Activated T-cell treated with anti-CD3 and anti-CD28 coated beads, Interleukin-2, amount 50 U/mL, for 72 hours (primary cell): ENCODE measurements at places on chromosomes 16 and 17.
A peak's percentile ranks its signal among the peaks of the same experiment; 100 is the strongest.

DNA sequence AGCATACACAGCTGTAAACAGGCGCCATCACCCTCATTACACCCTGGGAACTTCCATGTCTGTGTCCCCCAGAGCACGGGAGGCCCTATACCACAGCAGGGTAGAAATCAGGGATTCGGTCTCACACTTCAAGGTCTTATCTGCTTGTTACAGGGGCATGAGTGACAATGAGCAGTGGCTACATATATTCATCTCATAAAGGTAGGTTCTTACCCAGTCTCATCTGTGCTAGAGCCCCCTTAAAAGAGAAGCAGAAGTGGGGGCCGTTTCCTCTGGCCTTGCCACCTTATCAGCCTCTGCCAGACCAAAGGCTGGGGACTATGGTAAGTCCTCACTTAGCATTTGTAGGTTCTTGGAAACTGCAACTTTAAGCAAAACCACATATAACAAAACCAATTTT, 46.5 kb downstream of the IRX5 start:
- no peak for DNase-seq

GRCh38 chr16:59632276-59632855, 898.2 kb upstream of the GOT2 start:
- DNase-seq: no peak

DNA sequence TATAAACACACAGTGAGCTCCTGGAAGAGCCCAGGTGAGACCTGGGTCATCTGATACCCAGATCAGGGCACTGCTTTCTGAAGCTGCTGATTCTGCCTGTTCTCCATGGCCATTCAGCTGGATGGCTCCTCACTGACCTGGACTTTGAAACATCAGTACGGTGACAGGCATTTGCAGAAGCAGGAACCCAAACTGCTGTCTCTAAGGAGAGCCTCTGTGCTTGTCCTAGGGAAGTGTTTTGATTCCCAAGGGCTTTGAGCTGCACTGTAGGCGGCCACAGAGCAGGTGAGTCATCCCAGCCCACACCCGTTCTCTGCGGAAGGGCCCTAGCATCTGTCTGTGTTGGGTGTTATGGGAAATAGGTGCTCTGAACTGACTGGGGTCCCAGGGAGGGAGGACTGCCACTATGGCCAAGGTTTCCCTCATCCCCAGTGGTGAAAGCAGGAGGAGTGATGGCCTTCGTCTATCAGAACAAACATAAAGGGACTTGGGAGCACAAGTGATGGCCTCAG, 60.7 kb upstream of the ADCY9 start:
- DNase-seq: peak; percentile 9

DNA sequence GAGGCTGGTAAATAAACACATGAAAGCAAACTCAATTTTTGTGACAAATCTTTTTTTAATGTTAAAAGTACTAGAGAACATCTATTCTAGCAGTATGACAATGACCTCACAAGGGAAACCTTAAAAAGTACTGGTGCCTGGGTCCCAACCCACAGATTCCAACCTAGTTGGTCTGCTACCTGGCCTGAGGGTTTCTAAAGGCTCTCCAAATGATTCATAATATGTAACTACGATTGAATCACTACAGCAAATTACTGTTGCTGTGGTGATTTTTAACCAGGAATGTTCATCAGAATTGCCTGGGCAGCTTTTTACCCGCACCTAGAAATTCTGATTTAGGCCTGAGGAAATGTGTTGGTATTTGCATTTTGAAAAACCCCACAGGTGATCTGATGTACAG, 26.1 kb downstream of the CDR2 start:
- no peak for DNase-seq

DNA sequence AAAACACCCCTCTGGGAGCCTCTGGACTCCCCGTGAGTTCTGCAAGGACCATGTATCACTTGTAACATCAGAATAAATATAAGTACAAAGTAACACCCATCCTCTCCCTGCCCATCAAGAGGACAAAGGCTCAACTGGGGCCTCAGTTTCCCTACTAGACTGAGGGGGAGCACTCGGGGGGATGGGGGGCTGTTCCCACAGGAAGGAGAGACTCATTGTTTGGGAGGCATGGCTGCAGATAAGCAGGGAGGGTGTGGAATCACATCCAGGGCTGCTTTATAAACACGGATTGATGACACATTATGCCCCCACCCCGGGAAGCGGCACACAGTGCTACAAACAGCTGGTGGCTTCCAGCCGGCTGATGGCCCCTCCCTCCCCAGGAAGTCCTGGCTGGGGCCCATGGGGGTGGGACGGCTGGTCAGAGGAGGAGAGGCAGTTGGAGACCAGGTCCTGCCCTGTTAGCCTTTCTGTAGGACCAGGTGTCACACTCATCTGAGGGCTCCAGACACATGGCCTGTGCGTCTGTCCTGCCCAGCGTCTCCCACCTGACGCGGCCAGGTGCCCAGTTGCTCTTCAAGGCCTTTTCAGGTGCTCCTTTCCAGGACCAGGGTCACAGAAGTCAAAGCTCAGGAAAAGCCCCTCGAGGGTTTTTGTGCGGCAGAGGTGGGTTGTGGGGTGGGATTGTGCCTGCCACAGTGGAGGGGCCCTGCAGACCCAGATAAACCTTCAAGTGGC, 1.3 kb upstream of the MPG start:
- peak; percentile 35 for DNase-seq

DNA sequence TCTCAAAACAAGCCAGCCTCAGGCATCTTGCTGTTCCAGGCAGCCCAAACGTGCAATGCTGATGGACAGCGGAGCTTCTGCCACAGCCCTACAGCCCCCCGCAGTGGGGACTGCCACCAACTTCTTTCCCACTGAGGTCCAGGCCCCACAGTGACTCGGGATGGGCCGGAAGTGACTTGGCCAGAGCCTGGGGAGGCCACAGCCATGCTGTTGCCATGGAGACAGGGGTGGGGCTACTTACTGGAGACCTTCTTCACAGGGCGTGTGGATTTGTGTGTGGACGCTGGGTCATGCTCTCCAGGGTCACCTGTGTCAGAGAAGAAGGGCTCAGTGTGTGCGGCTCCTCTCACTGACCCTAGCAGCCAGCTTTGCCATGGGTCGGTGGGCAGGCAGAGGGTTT, 15.0 kb downstream of the TRIM25 start:
- DNase-seq: no peak

DNA sequence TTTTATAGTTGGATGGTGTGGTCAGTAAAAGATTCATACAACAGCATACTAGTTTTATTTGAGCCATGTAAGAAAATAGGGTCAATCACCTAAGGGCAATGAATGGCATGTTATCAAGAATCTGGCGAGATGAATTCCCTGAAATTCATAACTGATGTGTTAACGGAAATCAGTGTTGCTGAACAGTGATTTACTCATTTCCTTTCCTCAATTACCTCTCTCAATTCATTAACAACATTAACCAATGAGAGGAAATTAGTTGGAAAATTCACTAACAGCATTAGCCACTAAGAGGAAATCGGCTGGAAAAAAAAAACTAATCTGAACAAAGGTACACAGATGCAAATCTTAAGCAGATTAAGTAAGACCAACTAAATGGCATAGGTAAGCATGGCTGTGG, 6.3 kb downstream of the CMTR2 start:
- no peak for DNase-seq

GRCh38 chr17:75471207-75471606, 14.8 kb downstream of the TMEM94 start:
- no peak for DNase-seq

- no peak for DNase-seq
These were observed 31.0 kb downstream of the CCT6B start for GRCh38 chr17:34930283-34930682.

GRCh38 chr17:43927060-43927864, 15.0 kb downstream of the PPY start:
- no peak for DNase-seq

DNA sequence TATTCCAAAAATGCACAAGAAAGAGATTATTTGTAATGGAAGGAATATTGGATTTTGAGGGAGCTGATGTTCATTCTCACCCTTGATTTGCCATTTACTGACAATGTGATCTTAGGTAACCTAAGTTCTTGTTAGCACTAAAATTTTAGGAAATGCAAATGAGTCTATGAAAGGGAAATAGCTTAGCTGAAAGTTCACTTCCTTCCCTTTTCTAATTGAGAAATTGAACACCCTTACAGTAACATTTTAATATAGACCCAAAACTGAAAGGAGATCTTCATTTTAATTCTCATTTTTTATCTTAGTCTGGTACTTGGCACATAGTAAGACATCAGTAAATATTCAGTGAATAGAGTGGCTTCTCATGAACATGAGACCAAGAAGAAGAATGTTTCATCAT, 10.9 kb upstream of the WSB1 start:
- no peak for DNase-seq

DNA sequence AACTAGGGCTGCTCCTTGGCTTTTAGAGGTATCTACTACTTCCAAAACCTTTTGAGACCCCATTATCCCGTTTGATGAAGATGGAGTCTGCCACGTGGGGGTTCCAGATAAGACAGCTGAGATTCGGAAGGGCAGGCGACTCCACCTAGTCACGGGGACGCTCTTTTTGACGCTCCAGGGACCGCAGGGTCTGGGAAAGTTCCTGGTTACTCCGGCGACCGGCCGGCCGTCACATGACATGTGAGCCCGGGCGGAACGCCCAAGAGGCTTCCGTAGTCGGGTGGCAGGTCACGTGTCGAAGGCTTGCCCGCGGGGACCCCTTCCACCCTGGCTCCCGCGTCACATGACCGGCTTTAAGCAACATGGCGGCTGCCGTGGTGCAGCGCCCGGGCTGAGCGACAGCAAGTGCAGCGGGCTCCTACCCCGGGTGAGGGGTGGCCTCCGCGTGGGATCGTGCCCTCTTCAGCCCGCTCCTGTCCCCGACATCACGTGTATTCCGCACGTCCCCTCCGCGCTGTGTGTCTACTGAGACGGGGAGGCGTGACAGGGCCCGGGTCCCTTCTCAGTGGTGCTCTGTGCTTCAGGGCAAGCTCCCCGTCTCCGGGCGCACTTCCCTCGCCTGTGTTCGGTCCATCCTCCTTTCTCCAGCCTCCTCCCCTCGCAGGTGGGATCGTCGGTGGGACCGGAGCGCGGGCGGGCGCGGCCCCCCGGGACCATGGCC, at the start of gene SPNS1:
Gene SPNS1, plus strand, starts transcription at position 342 of the 721 bp plus-strand sequence. Its CDS starts 374 bp downstream, at position 716.
- DNase-seq: peak; percentile 93

GRCh38 chr16:75108792-75109731, 7.5 kb downstream of the LDHD start:
- peak; percentile 86 for DNase-seq

- peak; percentile 35 for DNase-seq
These were observed 1.4 kb downstream of the TRAF4 start for GRCh38 chr17:28744972-28745785.

GRCh38 chr16:78321620-78322360, 222.3 kb downstream of the WWOX start:
- DNase-seq: no peak

DNA sequence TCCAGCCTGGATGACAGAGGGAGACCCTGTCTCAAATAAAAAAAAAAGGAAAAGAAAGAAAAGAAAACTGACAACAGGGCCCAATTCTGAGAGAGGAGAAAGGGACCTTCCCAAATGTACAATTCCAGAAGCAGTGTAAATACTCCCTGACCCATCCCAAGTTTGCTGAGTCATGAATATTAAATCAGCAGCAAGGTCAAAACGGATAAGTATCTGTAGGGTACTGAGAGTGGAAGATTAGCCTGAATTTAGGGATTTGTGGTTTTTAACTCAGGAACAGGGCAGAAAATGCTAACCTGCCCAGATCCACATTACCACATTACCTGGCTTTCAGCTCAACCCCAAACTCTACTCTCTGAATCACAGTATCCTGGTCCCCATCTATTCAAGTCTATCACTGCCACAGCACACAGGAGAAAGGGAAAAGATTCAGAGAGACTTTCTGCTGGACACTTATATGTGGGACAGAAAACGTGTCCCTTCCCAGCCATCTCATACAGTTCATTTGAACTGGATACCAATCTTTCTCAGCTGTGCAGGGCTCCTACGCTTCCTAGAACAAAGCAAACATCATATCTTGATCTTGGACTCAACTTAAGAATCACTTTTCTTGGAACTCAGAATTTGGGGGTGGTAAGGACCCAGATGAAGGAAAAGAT, 2.9 kb downstream of the FXR2 start:
- no peak for DNase-seq

GRCh38 chr17:74431568-74432423, at the start of gene GPRC5C:
GPRC5C (plus strand) TSS chr17:74432088; CDS start chr17:74439777, 7,689 bp downstream.
- peak; percentile 63 for DNase-seq

DNA sequence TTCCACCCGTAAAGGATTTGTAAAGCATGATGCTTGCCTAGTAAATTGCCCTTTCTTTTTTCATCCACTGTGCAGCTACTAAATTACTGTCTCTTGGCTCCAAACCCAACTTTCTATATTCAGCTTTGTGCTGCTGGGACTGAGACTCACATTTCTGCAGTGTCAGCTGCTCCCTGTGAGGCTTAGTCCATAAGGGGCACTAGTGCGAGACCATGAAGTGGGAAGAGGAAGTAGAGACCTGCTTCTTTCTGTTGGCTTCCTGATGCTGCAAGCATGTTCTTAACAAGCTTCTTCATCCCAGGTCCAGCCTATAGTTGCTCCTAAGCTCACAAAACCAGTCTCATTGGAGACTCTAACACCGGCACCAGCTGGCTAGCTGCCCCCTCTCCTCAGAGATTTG, 74.9 kb upstream of the HS3ST2 start:
- DNase-seq: no peak

DNA sequence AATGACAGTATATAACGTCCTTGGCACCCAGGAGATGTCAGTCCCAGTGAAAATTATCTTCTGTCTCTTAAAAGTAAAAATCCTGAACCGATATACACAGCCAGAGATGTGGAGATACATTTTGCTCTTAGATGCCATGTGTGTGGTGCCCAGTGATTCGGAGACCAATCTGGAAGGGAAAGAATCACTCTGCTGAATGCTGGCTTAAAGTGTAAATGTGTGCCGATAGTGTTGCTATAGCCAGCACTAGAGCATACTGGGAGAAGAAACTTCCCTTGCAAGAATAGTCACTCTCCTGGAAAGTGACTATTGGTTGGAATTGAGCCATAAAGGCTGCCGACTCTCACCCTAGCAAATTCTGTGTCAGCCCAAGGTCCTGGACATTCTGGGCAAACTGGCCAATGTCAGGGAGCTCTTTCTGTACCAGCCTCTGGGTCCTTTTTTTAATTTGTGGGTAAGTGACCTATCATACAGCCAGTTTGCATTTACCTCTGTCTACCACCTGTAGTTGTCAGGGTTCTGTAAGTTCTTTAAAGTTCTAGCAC, 44.2 kb upstream of the HNF1B start:
- no peak for DNase-seq

DNA sequence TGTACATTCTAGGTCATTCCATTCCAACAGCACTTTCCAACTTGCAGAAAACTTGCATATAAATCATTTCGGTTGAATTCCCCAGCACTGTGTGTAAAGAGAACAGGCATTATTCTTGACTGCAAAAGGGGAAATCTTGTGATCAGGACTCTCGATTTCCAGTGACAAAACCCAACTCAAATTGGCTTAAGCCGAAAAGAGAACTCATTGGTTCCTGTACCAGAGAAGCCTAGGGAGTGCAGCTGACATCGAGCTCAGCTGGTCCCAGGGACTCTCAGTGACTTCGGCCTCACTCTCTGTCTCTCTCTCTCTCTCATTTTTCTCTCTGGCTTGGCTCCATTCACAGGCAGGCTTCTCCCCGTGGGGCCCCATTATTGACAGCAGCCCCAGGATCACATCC, 30.7 kb downstream of the CD300LF start:
- no peak for DNase-seq
